NCI-H226 (cell line): ENCODE measurements at places on chromosomes 6 and 20.

DNA sequence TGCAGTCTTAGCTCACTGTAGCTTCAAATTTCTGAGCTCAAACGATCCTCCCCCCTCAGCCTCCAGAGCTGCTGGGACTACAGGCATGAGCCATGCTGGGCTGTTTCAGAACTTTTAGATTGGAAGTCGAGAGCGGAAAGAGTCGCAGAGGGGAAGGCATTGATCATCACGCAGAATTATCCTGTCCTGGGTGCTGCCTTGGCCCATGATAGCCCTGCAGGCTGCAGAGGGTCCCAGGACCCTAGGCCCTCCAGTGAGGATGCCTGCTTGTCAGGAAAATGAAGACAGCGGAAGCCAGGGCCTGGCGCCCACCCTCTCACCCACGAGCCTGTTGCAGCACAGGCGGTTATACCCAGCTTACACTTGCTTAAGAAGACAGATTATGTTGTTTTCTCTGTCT, 9.1 kb downstream of the TMEM181 start:
- DNase-seq: no peak

DNA sequence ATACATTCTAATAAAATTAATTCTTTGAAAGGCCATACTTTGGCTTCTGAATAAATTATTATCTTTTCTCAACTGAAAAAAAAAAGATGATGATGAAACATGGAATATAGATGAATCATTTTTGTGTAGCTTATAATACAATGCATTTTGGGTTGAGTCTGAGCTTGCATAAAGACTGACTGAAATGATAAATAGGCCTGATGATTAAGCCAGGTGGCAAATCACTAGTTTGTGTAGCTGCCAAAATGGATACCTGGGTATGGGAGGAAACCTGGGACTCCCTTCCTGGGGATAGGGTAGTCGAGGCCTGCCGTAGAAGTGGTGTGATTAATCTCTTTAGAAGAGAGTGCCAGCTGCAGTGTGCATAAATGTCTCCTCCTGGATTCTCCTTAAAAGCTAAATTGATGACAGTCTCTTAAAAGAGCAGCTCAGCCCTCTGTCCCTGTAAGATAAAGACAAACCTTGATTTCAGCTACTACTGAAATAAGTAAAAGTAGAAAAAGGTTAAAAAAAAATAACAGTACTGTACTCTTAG, 275.1 kb downstream of the GRIK2 start:
- DNase-seq: peak; percentile 33

GRCh38 chr6:118905851-118906250, 11.9 kb downstream of the ASF1A start:
- DNase-seq: no peak

GRCh38 chr6:154314084-154314483, 42.5 kb downstream of the IPCEF1 start:
- DNase-seq: no peak

DNA sequence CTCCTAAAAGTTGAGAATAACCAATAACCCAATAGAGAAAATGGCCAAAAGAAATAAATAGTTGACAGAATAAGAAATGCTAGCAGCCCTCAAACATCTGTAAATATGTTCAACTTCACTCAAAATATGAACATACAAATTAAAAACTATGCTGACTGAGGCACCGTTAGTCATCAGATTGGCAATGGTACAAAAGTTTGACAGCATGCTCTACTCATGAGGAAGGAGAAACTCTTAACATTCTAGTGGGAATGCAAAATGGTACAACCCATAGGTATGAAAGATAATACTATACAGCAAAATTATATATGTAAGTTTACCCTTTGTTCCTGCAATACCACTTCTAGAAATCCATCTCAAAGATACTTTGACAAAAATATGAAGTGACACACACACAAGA, 1.6 kb upstream of the ZSCAN12 start:
- no peak for DNase-seq

DNA sequence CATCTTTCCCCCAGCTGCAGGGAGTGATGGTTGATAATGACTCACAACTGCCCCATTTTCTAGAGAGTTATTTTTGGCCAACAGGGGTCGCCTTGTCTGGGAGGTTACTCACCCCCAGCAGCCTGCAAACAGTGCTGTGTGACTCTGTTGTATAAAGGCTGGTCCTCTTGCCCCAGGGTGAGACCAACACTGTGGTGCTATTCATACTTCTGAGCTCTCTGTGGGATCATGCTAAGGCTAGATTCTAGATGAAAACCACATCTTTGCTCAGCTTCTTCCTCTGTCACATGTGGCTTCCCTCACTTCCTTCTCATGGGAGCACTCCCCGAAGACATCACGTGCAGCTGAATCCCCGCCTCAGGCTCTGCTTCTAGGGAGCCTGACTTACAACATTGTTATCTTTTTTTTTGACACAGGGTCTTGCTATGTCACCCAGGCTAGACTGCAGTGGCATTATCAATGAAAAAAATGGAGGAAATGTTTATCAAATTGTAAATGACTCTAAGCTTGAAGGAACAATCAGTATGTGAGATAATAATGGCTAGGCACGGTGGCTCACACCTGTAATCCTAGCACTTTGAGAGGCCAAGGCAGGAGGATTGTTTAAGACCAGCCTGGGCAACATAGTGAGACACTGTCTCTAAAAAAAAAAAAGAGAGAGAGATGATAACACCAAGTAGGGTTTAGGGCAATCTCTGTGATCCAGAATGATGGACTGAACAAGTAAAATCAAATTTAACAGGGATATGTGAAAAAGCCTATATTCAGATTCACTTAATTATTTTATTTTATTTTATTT, 55.7 kb upstream of the SLC23A2 start:
- no peak for DNase-seq

DNA sequence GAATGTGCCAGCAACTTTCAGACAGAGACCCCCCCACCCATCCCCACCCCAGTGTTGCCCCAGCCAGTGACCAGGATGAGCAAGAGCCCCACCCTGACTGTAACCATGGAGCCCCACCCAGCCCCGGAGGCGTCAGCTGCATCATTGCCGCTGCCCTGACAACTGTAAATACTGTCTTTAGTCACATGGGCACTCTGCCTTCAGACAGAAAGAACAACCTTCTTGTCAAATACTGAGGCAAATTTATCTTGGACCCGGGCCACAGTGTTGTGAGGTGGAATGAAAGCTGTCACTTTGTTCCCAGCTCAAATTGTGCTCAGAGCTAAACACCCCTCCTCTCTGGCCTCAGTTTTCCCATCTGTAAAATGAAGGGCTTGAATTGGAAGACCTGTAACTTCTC, 23.7 kb downstream of the MOCS3 start:
- peak; percentile 66 for DNase-seq

GRCh38 chr20:2519115-2519809, 10.5 kb upstream of the ZNF343 start:
- no peak for DNase-seq

DNA sequence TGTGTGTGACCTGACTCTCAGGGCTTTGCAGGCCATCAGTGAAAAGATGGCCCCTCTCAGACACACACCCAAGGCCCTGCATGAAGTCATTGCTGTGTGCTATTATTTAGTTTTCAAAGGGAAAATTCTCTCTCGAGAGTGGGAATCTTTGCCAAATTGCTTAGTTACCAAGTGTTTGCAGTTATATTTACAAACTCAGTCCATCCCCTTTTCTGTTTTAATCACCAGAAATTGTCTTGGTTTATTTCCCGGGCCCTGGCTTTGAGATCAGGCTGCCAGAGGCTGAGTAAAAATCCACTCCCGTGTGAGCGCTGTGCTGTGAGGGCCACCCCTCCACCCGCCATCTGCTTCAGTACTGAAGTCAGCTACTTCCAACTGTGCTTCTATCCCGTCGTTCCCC, 163.1 kb downstream of the SOD2 start:
- DNase-seq: no peak

DNA sequence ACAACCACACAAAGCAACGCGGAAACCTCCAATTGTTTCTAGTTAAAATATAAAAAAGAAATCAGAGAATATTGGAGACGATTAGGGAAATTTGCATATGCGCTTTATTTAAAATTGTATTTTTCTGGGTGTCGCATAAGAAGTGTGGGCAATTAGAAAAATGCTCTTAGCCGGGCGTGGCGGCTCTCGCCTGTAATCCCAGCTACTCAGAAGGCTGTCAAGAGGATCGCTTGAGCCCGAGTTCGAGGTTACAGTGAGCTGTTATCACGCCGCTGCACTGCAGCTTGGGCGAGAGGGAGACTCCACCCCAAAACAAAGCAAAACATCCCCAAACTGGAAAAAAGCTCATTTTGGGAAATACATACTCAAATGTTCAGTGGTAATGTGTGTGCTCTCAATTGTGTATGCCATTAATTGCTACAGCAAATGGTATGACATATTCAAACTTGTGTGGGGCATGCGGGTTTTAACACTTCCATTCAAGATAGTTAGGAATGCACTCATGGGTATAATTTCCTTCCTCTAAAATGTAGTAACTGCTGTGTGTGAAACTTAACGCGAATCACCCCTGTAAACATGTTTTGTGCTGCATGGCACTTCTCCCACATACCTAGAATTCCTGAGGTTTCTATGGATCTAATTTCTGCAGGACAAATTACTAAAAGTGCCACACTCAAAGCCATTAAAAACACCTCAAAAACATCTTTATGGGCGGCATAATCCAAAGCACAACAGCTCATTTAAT, 54.7 kb upstream of the HFE start:
- peak; percentile 42 for DNase-seq

GRCh38 chr20:5261763-5262162, 55.0 kb downstream of the PROKR2 start:
- no peak for DNase-seq

- DNase-seq: no peak
Observed at GRCh38 chr20:53382263-53382844, 211.3 kb downstream of the ZNF217 start.

DNA sequence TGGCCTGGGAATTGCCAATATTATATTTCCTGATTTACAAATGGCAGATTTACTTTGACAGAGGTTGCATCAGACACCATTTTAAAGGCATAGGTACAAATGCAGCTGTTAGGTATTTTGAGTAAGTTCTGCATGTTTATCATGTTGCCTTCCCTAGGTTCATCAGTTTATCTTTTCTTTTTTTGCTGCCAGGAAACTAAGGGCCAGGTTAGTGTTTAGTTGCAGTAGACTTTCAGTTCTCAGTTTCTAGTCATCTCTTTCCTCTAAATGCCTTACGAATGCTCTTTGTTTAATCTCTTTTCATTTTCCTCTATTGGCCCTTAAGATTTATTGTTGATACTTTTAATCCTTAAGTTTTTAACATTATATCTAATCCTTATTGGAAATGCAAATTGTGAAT, 129.9 kb downstream of the SMAP1 start:
- no peak for DNase-seq

DNA sequence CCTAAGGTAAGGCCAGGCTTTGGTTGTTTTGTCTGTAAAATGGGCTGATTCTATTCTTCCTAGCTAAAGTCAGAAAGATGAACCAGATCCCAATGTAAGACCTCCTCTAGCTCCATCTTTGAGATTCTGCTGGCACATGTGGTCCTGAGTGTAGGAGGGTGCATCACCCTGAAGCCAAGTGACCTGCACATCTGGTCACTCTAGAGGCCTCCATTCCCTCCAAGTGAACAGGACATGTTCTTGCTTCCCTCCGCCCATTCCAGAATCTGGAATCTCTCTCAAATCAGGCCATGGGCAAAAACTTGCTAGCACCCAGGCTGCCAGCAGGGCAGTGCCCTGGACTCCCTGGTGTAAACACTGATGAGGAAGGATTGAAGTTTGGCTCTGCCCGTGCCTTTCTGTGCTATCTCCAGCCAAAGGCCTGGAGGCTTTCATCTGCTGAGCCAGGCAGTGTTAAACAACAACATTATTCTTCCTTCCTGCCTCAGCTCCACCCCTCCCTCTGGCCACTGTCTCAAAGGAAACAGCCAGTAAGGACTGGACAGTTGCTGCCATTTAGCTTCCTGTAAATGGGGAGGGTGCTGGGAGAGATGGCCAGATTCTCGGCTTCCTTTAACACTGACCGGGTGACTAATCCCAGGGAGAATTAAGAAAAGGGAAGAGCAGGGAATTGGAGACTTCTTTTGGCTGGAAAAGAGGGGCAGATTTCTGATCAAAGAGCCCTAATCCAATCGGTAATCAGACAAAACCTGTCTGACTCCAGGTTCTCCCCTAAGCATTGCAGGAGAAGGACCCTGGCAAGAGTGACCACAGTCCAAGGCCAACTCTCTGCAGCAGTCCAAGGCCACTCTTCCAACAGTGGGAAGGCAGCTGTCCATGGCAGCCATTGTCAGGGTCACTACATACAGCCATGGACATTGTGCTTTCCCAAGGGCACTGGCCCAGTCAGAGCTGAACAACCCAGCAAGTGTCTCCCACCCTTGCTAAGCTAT, 19.5 kb upstream of the ADGRF1 start:
- peak; percentile 88 for DNase-seq

DNA sequence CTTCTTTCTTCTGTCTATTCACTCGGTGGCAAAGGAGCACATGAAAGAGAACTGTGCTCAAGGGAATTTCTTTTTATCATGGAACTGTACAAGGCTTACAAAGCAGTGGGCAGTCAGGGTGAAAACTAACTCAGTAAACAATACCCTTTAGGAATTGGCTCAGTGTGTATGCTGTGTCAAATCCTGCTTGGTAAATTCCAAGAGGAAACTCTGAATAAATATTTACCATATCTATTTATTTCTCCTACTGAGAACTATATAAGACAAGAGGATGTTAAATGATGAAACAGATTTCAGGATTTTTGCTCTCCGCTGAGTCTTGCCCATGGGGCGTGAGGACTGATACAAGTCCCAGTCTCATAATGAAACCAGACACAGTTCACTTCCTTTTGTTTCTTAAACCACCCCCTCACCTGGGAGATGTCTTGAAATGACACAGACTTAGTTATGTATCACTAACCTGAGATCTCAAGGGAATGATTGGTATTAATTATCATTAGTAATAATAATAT, 188.8 kb downstream of the BACH2 start:
- DNase-seq: no peak

DNA sequence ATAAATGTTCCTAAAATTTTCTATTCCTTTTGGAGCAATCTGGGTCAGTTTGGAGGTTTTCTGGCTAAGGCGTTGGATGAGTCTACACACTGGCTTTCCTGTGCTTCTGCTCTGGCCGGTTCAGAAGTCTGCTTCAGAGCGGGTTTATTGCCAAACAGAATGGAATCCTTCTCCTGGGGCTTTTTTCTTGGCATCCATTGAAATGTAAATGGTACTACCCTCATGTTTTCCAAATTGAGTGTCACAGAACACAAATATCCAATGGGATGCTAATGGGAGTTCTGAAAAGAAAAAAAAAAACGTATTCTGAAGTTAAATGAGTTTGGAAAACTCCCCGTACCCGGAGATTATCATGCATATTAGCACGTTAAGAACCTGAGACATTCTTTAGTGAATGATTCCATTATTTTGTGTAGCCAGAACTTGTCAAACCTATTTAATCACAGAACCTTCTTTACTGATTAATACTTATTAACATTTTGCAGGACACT, 930.3 kb downstream of the QKI start:
- no peak for DNase-seq

GRCh38 chr6:104186831-104187230, 672.9 kb downstream of the HACE1 start:
- DNase-seq: peak; percentile 18
